HCEC 1CT (cell line): ENCODE measurements at places on chromosomes 11 and 22.
A peak's percentile ranks its signal among the peaks of the same experiment; 100 is the strongest.

GRCh38 chr22:25362215-25362882 lies 142.9 kb downstream of the CRYBB2 start:
- peak; percentile 27 for DNase-seq

- no peak for DNase-seq
Observed at GRCh38 chr11:29985248-29985647, 31.6 kb downstream of the KCNA4 start.

DNA sequence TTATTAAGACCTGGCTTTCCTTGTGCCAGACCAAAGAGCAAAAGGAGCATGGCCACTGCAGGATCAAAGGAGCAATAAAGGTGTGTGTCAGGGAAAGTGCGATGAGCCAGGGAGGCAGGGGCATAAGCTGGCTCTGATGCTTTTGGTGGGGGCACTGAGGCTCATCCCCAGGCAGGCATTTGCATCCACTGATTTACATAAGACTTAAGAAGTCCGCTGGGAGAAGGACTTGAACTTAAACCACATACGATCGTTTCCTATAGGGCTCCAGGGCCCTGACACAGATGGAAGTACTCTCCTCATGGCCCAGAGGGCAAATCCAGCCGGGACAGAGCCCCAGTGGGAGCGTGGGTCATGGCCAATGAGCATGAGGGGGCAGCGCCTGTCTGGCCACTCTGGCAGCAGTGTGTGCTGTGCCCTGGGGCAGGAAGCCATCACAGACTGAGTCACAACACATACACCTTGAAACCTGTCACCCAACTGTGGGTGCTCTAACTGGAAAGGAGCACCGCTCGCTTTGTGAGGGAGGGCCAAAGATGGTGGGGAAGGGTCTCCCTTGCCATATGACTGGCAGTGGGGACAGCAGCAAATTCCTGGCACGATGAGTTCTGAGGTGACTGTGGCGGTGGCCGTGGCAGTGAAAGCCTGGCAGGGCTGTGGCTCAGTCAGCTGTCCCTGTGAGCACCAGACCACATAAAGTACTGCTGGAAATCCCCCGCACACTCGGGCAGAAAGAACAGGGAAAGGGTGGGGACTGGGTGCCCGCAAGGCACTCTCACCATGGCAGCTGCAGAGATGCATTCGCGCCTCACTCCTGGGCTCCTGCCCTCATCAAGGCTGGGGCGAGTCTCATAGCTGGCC lies 79.4 kb upstream of the LMO1 start:
- no peak for DNase-seq

DNA sequence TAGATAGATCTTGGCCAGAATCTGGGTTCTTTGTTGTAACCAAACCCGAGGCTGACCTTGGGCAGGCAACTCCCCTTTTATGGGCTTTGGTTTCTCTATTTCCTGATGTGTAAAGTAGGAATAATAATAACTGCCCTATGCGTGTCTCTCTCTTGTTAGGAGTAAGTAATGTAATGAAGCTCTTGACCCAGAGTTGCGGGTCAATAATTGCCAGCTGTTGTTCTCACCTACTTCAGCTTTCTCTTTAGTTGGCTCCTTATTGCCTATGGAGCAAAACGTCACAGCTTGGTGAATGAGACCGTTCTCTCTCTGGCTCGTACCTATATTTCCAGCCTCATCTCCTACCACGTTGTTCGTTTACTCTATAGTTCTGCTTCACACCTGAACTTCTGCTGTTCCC lies 56.6 kb upstream of the KIRREL3 start:
- no peak for DNase-seq

GRCh38 chr22:27591060-27591459 lies 210.5 kb downstream of the MN1 start:
- no peak for DNase-seq

- peak; percentile 35 for DNase-seq
Observed at GRCh38 chr11:78181185-78181584, 7.2 kb downstream of the KCTD21 start.

DNA sequence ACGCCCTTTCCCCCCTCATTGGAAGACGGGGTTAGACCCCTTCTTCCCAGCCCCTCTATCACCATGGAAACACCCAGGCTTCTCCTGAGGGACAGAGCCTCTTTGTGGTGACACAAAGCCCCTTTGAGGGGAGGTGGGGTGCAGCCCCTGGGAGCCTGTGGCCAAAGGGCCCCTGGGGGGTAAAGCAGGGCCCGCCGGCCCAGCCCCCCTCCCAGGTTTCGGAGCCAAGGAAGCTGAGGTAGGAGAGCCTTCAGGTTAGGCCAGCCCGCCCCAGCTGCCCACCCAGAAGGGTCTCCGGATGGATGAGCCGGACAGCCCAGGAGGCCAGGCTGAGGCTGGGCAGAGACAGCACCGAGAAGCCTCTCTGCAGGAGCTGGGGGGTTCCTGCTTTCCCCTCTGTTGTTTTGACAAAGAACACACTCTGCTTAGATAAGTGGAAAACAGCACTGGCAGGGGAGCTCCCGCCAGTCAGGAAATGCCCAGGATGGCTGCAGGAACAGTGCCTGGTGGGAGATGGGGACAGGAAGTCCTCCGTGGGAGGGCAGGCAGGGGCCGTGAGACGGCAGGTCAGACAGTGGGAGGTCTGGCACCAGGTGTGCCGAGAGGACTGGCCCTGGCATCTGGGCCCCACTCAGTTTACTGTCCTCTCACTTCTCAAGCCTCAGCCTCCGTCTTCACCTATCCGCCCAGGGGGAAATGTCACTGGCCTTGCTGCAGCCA lies 18.2 kb downstream of the ARVCF start:
- no peak for DNase-seq

DNA sequence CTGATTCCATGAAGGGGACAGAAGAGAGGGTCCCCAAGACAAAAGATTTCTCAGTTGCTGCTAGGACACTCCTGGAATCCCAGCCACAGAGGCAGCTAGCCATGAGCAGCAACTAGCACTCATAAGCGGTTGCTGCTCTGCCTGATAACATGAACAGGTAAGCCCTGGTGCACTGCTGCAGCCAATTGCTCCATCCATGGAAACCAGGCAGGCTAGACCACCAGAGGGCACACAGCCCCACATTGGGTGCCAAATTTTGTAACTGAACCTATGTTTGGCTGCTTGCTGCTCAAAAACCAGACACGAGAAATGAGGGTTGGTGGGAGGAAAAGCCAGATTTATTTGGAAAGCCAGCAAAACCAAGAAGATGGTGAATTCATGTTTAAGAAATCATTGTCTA lies 21.9 kb upstream of the QSER1 start:
- no peak for DNase-seq

DNA sequence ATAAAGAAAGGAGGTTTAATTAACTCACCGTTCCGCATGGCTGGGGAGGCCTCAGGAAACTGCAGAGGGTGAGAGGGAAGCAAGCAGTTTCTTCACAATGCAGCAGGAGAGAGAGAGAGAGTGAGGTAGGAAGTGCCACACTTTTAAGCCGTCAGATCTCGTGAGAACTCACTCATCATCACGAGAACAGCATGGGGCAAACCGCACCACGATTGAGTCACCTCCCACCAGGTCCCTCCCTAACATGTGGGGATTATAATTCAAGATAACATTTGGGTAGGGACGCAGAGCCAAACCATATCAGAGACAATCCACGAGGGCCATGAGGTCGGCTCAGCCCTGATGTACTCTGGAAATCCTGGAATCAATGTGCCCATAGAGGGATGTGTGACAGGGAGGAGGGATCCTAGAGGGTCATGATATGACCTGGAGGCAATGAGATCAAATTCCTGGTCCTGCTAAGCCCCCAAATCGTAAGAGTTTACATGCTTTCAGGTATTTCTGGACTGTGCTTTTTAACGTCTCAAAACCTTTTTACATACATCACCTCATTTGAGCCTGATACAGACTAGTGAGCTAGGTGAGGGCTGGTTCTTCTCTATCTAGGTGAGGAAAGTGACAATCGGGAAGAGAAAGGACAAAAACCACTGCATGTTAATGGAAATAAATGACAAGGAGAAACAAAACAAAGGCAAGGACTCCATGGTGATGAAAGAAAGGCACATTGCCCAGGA lies 19.5 kb upstream of the RASSF10 start:
- DNase-seq, result no peak

DNA sequence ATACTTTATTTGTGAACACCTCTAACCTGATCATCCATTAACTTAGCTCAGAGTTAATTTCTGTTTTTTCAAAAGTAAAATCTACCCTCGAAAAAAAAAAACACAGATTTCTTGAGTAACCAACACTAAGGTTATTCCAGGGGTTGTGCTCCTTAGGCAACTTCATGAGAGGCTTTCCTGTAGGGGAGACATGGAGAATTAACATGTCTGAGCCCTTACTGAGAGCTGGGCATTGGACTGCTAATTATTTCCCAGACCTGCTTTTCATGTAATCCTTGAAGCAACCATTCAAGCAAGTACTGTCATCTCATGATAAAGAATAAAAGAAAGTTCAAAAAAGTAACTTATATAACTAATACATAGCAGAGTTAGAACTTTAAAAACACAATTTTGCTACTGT lies 13.5 kb upstream of the UPB1 start:
- DNase-seq, result no peak

DNA sequence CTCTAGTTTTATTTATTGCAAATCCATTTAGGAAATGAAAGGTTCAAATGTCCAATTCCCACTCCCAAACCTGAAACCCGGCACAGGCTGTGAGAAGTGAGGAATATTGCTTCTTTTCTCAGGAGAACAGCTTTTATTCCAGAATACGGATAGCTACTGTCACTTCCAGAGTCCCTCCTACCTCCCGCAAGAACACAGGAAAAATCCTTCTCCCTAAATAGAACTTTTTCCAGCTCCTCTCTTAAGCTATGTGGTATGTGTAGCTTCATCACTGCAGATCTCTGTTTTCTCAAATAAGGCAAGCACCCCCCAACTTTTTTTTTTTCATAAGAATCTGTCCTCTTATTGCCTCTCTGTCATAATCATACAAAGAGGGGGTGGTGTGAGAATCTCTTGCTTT lies 126.8 kb downstream of the LARGE1 start:
- no peak for DNase-seq

DNA sequence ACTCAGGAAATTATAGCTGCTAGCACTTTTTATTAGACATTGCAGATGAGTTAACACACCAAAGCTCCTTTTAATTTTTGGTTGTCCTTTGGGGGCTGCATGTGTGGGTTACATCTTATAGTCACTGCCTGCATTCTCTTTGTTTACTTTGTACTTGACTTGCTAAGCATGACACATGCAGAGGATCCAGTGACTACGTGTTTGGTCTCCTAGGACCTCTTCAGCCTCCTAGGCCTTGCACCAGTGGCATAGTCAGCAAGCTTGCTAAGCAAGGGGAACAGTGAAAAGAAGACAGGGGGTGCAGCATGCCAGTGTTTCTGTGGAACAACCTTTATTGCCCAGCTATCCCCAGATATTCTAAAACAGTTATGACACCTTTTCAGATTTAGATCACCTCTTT lies 108.2 kb downstream of the PAX6 start:
- DNase-seq, result peak; percentile 54

DNA sequence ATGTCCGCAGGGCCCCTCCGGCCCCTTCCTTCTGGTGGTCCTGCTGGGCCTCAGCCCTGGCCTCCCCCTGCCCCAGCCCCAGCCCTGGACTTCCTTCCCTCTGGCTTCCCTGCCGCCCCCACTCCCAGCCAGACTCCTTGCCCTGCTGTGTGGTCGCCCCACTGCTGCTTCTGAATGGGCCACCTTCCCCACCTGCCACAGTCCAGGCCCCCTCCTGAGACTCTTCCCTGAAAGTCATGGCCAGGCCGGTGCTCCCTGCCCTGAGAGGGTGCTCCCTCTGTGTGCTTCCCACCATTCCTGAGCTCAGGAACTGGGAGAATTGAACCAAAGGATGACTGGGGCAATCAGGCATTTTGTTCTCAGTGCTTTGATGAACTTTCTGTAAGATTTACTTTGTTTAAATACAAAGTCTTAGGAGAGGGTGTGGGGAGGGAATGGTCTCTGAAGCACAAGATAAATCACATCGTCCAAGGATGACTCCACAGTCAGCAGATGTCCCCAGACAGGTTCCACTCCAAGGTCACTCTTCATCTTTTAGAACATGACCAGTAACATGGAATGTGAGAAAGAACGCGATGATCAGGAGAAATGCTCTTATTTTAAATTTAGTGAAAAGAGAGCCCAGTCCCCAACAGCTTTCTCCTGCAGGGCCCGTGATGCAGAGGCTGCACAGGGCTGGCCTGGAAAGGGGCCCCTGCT lies 774 bp downstream of the APOBEC3D start:
- DNase-seq, result no peak

GRCh38 chr22:43260331-43261231 lies 73.6 kb upstream of the TTLL12 start:
- no peak for DNase-seq

DNA sequence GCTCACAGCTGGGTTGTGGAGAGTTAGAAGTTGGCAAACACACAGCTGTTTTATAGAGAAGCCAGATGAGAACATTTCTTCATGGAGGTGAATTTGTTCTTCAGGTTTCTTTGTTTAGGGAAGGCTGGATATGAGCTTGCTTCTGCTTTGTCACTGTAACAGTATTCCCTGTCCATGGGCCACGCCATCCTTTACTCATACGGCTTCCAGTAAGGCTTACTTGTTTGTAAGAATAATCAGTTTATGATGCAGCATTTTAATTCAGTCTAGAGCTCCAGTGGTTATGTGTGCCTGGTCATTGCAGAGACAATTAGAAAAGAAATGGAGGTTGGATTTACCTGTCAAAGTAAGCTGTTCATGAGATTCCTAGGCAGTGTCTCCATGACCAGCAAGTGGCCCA lies 131.8 kb downstream of the TRIM44 start:
- DNase-seq, result no peak

- peak; percentile 8 for DNase-seq
Observed at GRCh38 chr11:122645847-122646246, 9.7 kb upstream of the UBASH3B start.
